NAMALWA (cell line): ENCODE measurements at places on chromosomes 11 and 22.

- no peak for DNase-seq
Observed at GRCh38 chr11:49377978-49378377, 169.6 kb upstream of the FOLH1 start.

- no peak for DNase-seq
Observed at GRCh38 chr11:117068303-117068860, 29.8 kb downstream of the SIK3 start.

- DNase-seq, result no peak
Observed at GRCh38 chr22:41366323-41367029, 15.3 kb upstream of the TEF start.

- no peak for DNase-seq
Observed at GRCh38 chr11:63179432-63180041, 35.5 kb upstream of the SLC22A24 start.

GRCh38 chr11:67194096-67194495 is 72.2 kb upstream of the GRK2 start:
- no peak for DNase-seq

- no peak for DNase-seq
Observed at GRCh38 chr22:20952544-20953341, 14.3 kb upstream of the AIFM3 start.

DNA sequence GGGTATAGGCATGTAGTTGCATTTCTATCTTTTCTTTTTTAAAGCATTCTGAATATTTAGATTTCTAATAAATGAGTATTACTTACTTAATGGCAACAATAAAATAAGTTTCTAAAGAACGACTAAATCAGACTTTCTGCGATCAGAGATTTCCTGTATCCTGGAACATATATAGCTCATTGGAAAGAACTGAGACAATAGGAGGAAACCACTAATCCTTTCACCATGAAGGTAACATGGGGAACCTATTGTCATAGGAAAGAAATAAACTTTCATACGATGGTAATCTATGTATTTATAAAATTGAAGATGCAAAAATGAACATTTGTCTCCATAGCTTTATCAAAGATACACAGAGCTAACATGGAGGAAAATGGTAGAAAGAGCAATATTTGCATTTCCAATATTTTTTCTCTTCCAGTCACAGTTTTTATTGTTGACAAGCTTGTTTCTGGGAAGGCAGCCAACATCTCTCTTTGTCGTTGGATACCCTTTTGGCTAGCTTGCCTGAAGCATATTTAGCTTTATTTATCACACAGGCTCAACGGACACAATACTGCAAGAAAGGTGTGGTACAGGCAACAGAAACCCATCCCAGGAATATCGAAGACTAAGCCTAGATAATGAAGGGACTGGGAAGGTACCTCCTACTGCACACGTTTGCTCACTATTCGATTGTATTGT is 293.3 kb upstream of the MPPED2 start:
- DNase-seq, result no peak

GRCh38 chr11:83092488-83093384 is 21.0 kb upstream of the RAB30 start:
- no peak for DNase-seq

GRCh38 chr11:75429902-75430713 is 2.9 kb downstream of the KLHL35 start:
- no peak for DNase-seq

DNA sequence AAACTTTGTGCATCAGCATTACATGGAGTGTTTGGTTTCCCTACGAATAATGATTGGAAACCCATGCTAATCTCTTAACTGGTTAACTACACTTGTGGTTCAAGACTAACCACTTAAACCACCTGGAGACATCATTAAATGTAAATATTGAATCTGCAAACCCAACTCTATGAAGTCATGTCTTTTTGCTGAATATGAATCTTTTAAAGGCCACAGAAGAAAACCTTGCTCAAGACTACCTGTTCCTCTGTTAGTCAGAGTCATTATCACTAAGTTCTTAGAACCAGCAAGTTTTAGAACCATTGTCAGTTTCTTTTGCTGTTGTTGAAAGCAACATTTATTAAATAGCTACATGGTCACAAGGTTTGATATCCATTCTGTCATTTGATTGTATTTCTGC is 70.7 kb downstream of the SIK2 start:
- no peak for DNase-seq

- no peak for DNase-seq
Observed at GRCh38 chr11:99638073-99638553, 617.4 kb downstream of the CNTN5 start.

GRCh38 chr22:36929621-36930020 is 16.2 kb downstream of the CSF2RB start:
- DNase-seq, result no peak

DNA sequence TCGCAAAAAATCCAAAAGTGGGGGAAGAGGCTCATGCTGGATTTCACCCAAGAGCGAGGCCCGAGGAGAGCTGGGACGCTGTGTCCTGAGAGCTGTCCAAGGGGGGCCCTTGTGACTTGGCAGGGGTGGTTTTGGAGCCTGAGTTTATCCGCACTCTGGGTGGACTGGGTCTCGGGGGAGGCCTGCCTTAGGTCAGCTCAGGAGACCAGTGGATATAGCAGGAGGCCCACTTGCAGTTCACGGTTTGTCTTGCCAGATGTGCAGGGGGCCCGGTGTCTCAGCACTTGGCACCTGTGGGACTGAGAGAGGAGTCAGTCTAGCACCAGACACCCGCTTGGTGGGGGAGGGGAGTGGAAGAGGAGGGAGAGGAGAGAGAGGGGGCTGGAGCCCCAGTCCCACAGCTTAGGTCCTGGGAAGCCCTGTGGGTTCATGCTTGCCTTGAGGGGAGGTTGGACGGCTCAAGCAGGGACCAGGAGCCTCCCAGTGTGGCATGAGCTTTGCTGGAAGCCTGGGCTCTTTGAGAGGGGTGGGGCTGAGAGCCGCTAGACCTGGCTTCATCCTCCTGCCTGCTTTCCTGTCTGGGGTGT is 33.4 kb downstream of the PARVB start:
- no peak for DNase-seq

- no peak for DNase-seq
Observed at GRCh38 chr22:36611241-36611976, 82.4 kb upstream of the EIF3D start.

DNA sequence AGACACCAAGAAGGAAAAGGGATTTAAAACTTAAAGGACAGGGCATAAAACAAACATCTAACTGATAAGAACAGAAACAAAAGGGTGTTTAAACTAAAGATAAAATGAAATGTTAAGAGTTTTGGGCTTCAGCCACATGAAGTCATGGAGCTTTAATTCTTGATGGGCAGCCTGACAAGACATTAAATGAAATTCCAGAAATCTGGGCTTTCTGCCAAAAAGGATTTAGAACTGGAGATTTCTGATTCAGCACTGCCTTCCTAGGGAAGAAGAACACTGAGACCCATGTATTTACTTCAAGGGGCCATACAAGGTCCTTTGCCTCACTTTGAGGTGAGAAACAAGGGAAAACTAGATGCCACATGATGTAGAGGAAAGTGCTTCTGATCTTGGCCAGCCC is 355.9 kb upstream of the RAG2 start:
- no peak for DNase-seq

DNA sequence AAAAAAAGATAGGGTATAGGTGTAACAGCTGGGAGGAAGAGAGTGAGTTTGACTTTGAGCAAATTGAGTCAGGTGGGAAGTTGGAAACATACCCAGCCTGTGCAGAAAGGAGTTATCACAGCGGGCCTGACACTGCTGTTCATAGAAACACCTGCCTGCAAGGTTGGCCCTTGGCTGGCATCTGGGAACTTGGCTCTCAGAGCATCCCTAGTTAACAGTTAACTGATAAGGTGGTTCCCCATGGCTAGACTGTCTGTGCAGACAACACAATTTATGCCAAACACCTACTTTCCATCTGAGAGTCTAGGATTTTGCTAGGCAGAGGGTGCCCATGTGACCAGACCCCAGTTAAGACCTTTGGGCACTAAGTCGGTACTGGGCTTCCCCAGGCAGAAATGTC is 31.4 kb downstream of the ADAMTS8 start:
- no peak for DNase-seq

DNA sequence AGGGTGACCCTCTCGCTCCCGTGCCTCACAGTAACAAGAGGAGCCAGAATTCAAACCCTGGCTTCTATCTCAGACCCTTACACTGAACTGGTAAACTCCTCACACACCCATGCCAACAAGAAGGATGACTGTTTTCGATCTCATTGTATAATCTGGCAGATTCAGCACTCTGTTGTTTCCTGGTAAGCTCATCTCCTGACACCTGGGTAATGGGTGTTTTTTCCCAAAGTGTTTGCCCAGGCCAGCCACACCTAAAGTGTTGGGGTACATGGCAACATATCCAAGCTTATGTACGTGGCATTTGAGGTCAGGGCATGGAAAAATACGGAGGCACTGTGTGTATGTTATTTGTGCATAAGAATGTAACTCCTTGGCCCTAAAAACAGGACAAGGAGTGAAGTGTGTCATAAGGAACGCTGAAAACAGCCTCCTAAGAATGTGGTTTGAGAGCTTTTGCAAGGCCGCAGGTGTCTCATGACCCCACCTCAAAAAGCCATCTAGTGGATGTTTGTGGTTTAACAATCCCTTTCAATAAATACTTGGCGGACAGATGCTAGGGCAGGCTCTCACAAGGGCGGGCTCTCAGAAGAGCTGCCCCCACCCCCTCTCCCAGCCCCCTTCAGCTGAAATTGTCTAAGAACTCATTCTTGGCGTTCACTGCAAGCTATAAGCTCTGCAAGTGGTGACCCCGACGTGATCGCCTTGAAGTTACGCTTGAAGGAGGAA is at the start of gene MS4A15:
Gene MS4A15, plus strand, starts transcription at position 561 of the 726 bp plus-strand sequence. CDS start 6,867 bp downstream, outside the sequence.
- peak; percentile 78 for DNase-seq

DNA sequence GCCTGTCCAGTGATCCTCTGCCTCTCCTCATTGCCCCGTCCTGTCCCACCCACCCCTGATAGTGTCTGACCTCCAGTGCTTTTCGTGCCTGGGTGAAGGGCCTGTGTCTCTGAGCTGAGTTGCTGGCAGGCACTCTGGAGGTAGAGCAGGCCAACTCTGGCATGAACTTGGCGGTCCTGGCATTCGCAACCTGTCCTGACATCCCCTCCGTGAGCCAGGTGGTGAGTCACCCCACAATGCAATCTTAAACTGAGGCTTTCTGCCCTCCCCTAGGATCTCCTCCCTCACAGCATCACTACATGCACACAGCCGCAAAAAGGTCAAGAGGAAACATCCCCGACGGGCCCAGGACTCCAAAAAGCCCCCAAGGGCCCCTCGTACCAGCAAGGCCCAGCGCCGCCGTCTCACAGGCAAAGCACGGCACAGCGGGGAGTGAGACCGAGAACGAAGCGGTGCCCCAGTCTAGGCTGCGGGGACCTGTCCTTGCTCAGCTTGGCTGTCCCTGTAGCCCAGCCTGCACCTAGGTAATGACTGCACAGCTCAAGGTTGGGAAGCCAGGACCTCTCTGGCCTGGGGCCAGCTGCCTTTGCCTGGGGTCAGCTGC is 4.9 kb downstream of the NOL12 start:
- no peak for DNase-seq

GRCh38 chr11:132670921-132671675 is 861.2 kb downstream of the OPCML start:
- no peak for DNase-seq

DNA sequence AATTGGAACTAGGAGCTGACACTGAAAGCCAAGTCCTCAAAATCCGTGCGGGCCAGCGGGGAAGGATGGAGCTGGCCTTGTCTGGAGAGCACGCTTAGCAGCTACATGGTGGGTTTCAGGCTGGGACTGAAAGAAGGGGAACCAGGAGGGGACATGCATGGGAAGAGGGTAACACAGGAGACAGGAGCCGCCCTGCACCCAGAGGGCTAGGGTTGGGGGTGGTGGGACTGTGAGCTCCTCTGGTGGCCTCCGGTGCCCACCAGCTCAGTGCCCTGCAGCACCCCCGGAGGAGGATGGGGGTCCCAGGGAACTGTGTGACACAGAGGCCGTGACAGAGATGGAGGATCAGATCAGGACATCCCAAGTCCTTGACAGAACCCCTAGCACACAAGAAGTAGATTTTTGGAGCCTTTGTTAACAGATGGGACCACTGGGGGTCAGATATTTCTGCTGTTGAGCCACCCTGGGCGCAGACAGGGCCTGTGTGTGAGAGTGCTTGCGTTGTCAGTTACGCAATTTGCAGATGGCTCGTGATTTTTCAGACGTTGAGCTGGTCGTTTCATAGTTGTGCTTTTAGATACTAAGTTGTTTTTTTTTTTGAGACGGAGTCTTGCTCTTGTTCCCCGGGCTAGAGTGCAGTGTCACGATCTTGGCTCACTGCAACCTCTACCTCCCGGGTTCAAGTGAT is 21.3 kb upstream of the GRAMD4 start:
- no peak for DNase-seq

DNA sequence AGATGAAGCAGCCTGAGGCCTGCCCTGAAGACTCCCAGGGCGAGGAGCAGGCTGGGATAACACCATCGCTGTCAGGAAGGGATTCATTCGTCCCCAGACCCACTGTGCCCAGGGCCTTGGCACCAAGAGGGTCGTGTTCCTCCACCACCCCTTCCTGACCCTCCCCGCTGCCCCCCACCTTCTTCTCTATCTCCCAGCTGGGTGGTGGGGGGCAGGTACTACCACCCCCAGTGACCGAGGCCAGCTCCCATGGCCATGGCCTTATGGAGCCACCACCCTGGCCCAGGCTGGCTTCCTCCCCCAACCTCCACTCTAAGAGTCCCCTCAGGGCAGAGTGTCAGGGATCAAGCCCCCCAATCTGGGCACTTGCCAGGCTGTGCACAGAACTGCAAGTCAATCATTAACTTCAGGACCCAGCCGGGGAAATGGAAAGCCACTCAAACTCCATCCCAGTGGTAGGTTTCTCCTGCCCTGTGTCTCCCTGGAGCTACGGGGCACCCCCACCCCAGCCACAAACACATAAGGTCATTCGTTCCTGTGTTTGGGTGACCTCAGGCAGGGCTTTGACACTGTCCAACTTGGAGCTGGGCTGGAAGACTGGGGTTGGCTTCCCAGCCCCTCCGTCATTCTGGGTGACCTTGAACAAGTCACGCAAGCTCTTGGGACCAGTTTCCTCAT is 33.3 kb upstream of the WNT11 start:
- DNase-seq, result no peak

GRCh38 chr22:44689173-44689572 is 12.8 kb upstream of the PRR5 start:
- DNase-seq, result no peak

DNA sequence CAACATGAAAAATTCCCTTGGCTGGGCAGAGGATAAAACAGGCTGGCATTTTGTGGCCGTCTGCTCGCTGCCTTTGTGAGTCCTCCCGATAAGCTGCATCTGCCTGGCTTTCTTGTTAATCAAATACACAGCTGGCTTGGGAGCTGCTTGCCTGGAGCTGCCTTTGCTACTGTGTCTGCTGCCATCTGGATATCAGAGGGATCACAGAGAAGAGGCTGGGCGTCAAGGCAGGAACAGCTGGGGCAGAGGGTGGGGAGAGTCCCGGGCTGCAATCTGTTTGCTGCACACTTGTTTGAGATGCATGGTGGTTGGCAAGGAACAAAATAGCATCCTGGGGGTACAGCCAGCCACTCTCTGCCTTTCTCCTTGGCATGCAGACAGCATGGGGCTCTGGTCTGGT is 36.0 kb downstream of the COMMD9 start:
- DNase-seq, result no peak
